ENCODE measurements at places on chromosomes 16 and 17.

GRCh38 chr16:28826141-28826540 lies 3.3 kb downstream of the ATXN2L start:
- no peak for DNase-seq

- no peak for DNase-seq
Observed at GRCh38 chr16:62135446-62135845, 99.2 kb upstream of the CDH8 start.

DNA sequence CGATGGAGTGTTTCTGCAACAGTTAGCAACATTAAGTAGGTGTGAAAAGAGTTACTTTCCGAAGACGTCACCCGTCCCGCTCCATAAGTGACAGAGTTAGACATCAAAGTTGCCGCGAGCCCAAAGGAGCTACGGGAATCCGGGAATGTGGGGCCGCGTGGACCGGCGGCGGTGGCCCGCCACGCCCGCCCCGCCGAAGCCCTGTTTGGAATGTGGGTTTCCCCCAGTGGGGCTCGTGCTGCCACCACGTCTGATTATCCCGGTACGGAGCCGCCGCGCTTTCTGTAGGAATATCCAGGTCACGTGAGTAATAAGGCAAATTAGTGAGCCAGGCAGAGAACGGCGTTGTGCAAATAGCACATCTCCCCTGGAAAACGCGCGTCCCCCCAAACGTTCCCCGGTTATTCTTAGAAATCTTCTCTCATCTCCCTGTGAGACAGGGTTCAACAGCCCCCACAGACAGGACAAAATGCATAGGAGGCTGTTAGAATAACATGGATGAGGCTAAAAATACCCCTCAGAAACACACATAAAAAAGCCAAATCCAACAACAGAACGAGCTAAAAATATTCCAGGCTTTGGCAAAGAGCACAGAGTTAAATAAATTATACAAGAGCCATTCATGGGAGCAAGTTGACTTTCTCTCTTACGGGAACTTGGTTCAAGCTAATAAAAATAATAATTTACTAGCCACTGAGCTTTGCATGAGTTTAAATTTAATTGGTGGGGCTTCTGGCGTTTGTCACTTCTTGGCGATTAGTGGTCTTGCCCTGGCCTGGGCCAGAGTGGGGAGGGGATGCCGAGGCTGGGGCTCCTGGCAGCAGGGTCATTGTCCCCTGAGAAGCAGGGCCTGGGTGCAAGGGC lies 8.6 kb downstream of the BAHCC1 start:
- DNase-seq = peak; percentile 82

DNA sequence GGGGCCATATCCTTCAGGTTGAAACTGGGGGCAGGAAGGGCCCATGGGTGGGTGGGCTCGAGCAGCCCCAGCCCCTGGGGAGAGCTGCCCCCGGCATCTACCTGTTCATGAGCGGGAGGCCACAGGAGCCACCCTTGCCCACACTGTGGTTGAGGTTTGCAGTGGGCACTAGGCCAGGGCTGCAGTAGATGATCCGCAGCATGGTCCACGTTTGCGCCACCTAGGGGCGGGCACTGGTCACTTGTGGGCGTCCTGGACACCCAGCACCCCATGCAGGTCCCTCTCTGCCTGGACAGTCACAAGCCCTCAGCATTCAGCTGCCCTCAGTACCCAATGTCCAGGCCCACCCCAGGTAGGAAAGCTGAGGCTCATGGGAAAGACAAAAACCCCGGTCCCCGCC lies 1.8 kb upstream of the JMJD8 start:
- peak; percentile 40 for DNase-seq

DNA sequence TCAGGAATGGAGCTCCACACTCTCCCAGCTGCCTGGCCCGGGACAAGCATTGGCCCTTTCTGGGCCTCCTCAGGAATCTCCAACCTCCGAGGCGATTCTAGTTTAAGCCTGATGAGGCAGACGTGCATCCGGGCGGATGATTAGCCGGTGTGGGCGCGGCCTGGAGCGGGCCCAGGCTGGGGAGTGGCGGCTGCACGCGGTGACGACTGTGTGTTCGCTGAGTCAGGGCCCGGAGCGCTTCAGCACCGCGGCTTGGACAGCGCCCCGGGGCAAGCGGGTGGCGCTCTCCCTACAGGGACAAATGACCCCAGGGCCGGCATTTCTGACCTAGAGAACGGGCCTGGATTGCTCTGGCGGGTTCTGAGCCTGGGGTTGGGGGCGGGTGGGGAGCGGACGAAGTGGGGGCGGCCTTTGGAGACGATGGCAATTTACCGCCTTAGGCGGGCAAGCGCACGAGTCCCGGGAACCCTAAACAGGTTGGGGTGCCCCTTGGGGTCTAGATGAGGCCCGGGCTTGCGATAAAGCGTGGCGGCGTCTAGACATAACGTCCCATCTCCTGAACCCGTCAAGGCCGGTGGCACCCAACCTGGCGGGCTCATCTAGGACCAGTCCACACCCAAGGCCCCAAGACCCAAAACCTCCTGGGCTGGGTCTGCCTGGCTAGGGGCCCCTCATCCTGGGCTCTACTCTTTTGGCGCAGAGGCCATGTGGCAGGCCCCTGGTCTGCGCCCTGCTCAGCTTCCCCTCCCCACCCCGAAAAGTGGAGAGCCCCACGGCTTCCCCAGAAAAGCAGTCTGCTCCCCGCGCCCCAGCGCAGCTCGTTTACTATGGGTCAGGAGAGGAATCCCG lies 22.3 kb upstream of the ZNHIT3 start:
- DNase-seq = peak; percentile 72

DNA sequence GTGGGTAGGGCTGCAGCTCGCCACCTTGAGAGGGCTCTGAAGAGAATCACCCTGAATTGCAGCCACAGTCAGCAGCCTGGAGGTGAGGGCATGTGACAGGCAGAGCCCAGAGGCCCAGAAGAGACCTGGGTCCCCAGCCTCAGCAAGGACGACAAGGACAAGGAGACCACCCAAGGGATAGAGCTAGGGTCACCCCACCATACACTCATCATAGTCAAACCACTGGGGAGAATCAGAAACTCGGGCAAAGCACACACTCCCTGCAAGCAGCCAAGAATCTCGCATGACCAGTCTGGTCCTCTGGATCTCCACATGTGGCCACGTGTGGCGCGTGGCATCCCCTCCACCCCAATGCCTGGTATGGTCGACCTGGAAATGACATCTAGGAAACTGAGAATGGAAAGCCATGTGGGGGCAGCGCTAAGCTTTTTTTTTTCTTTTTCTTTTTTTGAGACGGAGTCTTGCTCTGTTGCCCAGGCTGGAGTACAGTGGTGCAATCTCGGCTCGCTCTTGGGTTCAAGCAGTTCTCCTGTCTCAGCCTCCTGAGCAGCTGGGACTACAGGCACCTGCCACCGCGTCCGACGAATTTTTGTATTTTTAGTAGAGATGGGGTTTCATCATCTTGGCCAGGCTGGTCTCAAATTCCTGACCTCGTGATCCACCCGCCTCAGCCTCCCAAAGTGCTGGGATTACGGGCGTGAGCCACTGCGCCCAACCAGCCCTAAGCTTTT lies 4.6 kb upstream of the SPHK1 start:
- DNase-seq = no peak

GRCh38 chr16:57022445-57022844 lies 33.1 kb downstream of the NLRC5 start:
- no peak for DNase-seq

- no peak for DNase-seq
Observed at GRCh38 chr17:1398931-1399678, 917 bp downstream of the YWHAE start.

- no peak for DNase-seq
Observed at GRCh38 chr16:85860413-85861094, 38.4 kb upstream of the IRF8 start.

- DNase-seq = no peak
Observed at GRCh38 chr17:31128241-31128640, 33.5 kb downstream of the NF1 start.

DNA sequence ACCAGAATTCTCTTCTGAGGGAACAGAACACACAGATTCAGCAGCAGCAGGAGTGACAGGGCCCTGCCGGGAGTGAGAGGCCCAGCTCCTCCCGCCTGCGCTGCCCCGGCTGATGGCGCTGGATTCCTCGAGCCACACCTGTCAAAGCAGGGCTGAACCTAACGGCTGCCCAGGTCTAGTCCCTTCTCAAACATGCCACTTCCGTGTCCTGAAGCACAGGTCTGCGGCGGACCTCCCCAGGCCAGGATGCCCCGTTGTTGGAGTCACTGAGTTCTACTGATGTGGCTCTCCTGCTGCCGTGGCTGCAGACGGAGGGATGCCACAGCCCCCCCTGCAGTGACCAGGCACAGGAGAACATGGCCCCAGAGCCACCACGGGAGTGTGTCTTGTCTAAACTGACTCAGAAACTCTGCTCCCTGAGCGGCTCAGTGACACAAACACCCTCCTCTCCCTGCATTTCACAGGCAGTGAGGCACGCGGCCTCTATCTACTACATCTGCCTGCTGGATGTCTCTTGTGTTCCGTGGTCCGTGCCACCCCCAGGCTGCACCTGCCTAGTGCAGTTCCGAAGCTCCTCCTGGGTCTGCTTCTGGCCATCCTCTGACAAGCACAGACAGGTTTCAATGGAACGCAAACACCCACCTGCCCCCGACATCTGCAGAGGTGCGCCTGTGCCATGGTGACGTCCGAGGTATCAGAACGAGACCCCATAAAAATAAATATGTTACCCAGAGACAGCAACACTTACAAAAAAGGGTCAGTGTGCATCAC lies 44.7 kb upstream of the DNAH17 start:
- no peak for DNase-seq

- DNase-seq = no peak
Observed at GRCh38 chr17:57296231-57296630, 39.9 kb downstream of the MSI2 start.

- DNase-seq = no peak
Observed at GRCh38 chr17:77728871-77729270, 229.6 kb upstream of the TNRC6C start.

DNA sequence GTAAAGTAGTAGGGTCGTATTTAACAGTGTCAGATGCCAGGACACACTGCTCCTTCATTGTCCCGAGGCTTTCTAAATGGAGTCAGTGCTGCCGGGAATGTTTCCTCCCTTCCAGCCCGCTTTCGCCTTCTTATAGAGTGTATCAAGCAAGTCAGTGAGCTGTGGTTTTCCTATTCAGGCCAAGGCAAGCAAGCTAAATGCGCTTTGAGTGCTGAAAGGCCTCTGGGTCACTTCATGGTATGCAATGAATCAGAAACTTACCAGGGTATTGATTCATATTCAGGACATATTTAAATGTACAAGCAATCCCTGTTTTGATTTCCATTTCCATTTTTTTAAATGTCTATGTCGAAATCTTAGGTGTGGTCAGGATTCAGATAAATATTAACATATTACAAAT lies 327.9 kb upstream of the SOX9 start:
- peak; percentile 10 for DNase-seq

- no peak for DNase-seq
Observed at GRCh38 chr16:13708347-13709120, 211.4 kb upstream of the ERCC4 start.

GRCh38 chr17:49899191-49899485 lies 51.3 kb upstream of the TAC4 start:
- peak; percentile 18 for DNase-seq

DNA sequence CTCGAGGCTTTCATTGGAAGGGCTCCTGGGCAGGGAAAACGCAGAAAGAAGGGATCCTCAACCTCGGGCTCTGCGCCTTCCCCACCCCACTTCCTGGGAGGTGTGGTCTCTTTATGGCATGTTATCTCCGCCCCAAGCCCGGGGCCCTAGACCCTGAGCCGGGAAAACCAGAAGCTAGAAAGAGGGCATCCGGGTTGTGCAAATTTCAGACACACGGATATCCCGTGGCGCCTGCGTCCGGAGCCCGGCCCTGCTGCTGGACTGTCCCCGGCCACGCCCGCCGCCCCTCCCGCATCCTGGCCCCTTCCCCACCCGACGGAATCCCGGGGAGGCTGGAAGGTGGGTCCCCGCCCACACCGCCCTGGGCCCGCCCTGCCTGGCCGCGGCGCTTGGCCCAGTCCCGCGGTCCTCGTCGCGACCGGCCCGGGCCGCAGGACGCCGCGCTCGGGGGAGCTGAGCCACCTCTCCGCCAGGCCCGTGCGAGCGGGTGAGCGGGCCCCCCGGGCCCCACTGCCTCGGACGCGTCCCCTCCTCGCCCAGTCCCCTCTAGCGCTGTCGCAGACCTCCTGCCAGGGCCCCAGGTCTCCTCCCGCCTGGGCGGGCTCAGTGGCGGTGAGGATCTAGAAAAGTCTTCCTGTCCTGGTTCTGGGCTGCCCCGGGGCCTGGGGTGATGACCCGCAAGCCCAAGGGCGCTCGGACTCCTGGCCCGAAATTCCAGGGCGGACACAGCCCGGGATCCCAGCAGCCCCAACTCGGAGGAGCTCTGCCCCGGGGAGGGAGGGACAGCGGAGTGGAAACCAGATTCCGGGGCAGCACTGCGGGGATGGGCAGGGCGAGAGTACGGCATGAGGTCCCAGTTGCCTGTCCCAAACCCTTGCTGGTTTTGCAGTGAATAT lies at the start of gene SLC16A5:
SLC16A5 (plus strand) TSS at position 397 of the 896 bp plus-strand sequence. CDS start 5,683 bp downstream, outside the sequence.
- peak; percentile 95 for DNase-seq

DNA sequence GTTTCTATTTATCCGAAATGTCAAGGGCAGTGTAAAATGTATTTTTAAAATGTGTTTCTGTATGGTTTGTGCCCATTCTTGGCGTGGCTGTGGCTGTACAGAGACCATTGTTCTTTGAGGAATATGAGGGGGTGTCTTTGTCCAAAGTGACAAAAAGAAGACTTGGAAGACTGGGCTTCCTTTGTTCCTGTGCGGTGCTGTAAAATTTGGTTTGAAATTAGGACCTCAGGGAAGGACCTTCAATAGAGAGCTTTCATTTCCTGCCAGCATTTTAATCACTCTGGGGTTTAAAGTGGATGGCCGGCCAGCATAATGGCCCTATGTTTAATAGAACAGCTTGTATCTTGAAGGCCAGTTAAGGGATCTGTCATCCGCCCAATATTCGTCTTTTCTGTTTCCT lies 190.1 kb upstream of the TBX2 start:
- no peak for DNase-seq

DNA sequence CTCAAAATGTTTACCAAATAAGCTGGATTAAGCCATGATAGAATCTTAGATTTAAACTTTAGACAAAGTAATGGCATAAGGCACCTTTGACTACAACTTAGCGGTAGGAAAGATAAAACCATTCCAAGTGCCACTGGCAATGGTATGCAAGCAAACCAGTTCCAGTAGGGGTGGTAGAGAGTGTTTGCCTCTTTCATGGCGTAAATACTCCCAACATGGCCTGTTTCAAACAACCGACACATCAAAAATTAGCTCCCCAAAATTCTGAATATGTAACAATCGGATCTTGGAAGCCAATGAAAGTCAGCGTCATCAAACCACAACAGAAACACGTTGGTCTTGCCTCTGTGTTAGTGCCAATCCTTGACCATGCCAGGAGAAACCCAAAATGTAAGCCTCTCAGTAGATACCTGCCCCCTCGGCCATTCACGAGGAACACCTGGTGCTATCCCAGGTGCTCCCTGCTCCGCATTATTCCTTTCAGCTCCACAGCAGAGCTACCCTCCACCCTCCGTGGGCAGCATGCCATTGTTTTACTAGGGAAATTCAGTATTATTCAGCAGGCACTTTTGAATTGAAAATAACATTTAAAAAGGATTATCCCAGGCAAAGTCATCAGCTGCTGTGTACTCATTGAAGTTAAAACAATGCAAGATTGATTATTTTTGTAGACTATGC lies 307.8 kb upstream of the CDH11 start:
- no peak for DNase-seq
